Upper lobe of left lung (tissue), 6 donors: ENCODE measurements at places on chromosomes 5 and 9.

- H3K4me3 ChIP-seq: no peak overlapping the region
- no peak overlapping the region for H3K27ac ChIP-seq
- no peaks in the 10 kb centered on the region for H3K4me1 ChIP-seq
- no peaks in the 10 kb centered on the region for H3K27me3 ChIP-seq
- DNase-seq: no peak
- no peaks in the 10 kb centered on the region for H3K36me3 ChIP-seq
Observed at GRCh38 chr5:57711471-57711870, 228.9 kb upstream of the ACTBL2 start.

- no peak overlapping the region for H3K27ac ChIP-seq
- no peaks in the 10 kb centered on the region for H3K4me1 ChIP-seq
- peak; percentile 3 for DNase-seq
- no peaks in the 10 kb centered on the region for H3K27me3 ChIP-seq
Observed at GRCh38 chr5:27217155-27217956, 179.0 kb upstream of the CDH9 start.

GRCh38 chr5:79020861-79021561 is 35.9 kb upstream of the ARSB start:
- DNase-seq: peak; percentile 52
- peaks cover 10% of the 10 kb centered on the region for H3K4me1 ChIP-seq
- no peaks in the 10 kb centered on the region for H3K27me3 ChIP-seq
- no peak overlapping the region for H3K4me3 ChIP-seq
- no peak overlapping the region for H3K27ac ChIP-seq

GRCh38 chr9:93007529-93008058 is 50.9 kb upstream of the SUSD3 start:
- H3K27ac ChIP-seq: no peak overlapping the region
- peaks cover 7% of the 10 kb centered on the region for H3K36me3 ChIP-seq
- H3K4me3 ChIP-seq: no peak overlapping the region
- H3K4me1 ChIP-seq: peaks cover 6% of the 10 kb centered on the region

DNA sequence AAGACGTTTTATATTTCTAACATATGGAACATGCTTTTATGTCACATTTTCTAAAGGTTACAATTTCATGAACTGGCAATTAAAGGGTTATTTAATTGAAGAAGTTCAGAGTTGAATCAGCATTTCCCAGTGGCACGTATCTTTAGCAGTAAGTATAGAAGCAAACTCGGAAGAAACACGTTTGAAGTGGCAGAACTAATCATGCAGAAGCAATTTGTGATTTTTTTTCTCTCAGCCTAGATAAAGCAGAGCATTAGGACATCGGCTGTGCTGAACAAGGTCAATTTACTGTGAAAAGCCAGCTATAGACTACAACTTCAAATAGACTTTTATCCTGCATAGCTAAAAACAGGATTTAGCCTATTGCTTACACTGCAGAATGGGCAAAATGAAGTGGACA is 104.7 kb downstream of the ISL1 start:
- no peaks in the 10 kb centered on the region for H3K36me3 ChIP-seq
- H3K4me1 ChIP-seq: no peaks in the 10 kb centered on the region
- H3K27me3 ChIP-seq: no peaks in the 10 kb centered on the region
- H3K4me3 ChIP-seq: no peak overlapping the region
- DNase-seq: no peak
- no peak overlapping the region for H3K27ac ChIP-seq

DNA sequence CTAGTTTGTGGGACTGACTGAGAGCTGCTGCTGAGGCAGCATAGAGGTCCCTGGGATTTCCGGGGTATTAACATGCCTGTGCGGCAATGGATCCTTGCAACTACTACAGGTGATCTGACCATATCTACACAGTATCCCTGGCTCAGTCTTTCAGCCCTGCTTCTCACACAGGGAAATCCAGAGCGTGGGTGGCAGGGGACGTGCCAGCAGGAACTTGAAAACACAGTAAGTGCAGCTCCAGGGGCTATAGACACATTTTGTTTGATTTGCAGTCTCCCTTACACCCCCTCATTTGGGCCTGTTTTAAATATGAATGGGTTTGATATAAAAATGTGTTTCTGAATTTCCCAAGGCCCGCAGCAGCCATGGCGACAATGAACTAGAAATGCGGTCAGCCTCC is 209.5 kb downstream of the DCP2 start:
- no peak for DNase-seq
- no peaks in the 10 kb centered on the region for H3K4me1 ChIP-seq
- H3K36me3 ChIP-seq: no peaks in the 10 kb centered on the region
- H3K27me3 ChIP-seq: no peaks in the 10 kb centered on the region
- H3K27ac ChIP-seq: no peak overlapping the region
- no peak overlapping the region for H3K4me3 ChIP-seq

- H3K27me3 ChIP-seq: no peaks in the 10 kb centered on the region
- no peak overlapping the region for H3K27ac ChIP-seq
- H3K4me1 ChIP-seq: peaks cover 7% of the 10 kb centered on the region
- no peak overlapping the region for H3K4me3 ChIP-seq
Observed at GRCh38 chr9:123378025-123378424, 22.0 kb downstream of the CRB2 start.

DNA sequence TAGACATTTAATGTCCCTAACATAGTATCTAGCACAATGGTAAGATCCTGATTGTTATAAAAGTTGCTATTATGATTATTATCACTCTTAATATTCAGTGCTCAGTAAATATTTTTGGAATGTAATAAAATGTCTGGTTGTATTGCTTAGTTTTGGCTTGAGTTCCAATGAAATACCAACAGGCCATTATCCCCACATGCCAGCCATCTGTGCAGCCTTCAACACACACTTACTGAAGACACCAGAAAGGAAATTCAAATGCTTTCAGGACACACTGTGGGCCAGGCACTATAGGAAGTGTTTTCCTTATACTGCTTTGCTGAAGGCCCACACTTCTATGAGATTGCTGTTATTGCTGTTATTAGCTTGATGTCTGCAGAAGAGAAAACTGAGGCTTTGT is 157.5 kb downstream of the TRIM32 start:
- no peak for DNase-seq
- H3K27me3 ChIP-seq: no peaks in the 10 kb centered on the region
- H3K36me3 ChIP-seq: no peaks in the 10 kb centered on the region

- no peaks in the 10 kb centered on the region for H3K27me3 ChIP-seq
- H3K4me3 ChIP-seq: no peak overlapping the region
- H3K36me3 ChIP-seq: no peaks in the 10 kb centered on the region
- no peak overlapping the region for H3K27ac ChIP-seq
- peak; percentile 53 for DNase-seq
Observed at GRCh38 chr5:172549696-172550095, 91.4 kb upstream of the NEURL1B start.

DNA sequence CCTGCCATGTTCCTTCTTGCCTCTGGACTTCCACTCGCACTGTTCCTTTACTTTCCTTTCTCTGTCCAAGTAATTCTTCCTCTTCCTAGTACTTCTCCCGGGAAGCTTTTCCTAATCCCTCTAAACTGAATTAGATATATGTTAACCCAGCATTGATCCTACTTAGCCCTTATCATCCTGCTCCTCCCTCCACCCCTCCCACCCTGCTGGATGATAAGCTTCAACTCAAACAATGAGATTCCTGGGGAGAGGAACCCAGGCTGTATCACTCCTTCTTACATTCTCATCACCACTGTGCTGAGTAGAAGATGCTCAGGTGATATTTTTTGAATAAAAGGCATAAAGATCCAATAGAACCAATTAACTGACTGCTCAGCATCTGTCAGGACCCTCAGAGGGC is 45.7 kb downstream of the CDK5RAP2 start:
- H3K4me3 ChIP-seq: no peak overlapping the region
- no peaks in the 10 kb centered on the region for H3K27me3 ChIP-seq
- H3K27ac ChIP-seq: no peak overlapping the region
- peaks cover 19% of the 10 kb centered on the region for H3K36me3 ChIP-seq
- DNase-seq: no peak
- H3K4me1 ChIP-seq: peaks cover 12% of the 10 kb centered on the region

GRCh38 chr5:135030123-135030955 is 3.7 kb downstream of the PITX1 start:
- peaks cover 39% of the 10 kb centered on the region for H3K4me1 ChIP-seq
- no peaks in the 10 kb centered on the region for H3K36me3 ChIP-seq
- peaks cover 80% of the 10 kb centered on the region for H3K27me3 ChIP-seq
- H3K27ac ChIP-seq: no peak overlapping the region
- peak overlapping the region; percentile 46 for H3K4me3 ChIP-seq

DNA sequence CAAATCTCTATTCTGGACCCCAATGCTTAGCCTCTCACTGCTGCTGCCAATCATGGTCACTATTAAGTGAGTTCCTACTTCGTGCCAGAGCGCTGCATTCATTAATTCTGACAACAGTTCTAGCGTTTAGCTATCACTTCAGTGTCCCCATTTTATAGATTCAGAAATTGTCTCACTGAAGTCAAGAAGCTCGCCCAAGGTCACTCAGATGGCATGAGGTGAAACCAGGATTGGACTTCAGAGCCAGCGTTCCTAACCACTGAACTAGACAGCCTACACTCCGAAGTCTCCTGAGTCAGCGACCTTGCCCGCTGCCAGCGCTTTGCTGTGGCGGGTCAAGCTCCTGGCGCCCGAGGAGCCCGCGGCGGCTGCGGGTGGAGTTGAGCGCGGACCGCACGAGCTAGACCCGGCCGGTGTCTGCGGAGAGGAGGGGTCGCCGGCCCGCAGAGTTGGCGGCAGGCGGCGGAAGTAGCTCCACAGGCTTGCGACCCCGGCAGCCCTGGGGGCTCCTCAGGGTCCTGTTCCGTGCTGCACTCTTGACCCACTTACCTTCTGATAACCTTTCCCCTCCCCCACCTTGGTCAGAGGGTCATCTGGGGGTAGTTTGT is 2.1 kb upstream of the GABRB2 start:
- no peak overlapping the region for H3K4me3 ChIP-seq
- H3K36me3 ChIP-seq: no peaks in the 10 kb centered on the region
- no peak overlapping the region for H3K27ac ChIP-seq
- peak; percentile 79 for DNase-seq
- no peaks in the 10 kb centered on the region for H3K27me3 ChIP-seq

GRCh38 chr5:154276973-154277331 is 86.4 kb downstream of the GALNT10 start:
- no peaks in the 10 kb centered on the region for H3K36me3 ChIP-seq
